Stimulated activated CD8-positive, alpha-beta memory T cell treated with anti-CD3 and anti-CD28 coated beads, Interleukin-15, amount 100 ng/mL, for 48 hours (primary cell): ENCODE measurements at places on chromosomes 13 and 19.

GRCh38 chr13:93375491-93375890 lies 148.9 kb downstream of the GPC6 start:
- DNase-seq: no peak

DNA sequence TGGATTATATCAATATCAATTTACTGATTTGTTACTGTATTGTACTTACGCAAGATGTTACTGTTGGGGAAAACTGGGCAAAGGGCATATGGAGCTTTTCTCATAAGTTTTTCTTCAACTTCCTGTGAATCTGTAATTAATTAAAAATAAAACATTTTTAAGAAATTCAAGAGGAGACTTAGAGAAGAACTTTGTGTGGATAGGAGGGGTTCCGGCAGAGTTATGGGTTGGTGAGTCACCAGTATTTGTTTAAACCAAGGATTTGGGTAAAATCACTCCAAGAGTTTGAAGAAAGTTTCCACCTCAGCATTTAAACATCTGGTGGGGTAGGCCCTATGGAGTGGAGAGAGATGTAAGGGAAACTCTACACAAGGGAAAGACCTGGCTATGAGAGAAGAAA lies 379.6 kb downstream of the TSHZ3 start:
- no peak for DNase-seq

DNA sequence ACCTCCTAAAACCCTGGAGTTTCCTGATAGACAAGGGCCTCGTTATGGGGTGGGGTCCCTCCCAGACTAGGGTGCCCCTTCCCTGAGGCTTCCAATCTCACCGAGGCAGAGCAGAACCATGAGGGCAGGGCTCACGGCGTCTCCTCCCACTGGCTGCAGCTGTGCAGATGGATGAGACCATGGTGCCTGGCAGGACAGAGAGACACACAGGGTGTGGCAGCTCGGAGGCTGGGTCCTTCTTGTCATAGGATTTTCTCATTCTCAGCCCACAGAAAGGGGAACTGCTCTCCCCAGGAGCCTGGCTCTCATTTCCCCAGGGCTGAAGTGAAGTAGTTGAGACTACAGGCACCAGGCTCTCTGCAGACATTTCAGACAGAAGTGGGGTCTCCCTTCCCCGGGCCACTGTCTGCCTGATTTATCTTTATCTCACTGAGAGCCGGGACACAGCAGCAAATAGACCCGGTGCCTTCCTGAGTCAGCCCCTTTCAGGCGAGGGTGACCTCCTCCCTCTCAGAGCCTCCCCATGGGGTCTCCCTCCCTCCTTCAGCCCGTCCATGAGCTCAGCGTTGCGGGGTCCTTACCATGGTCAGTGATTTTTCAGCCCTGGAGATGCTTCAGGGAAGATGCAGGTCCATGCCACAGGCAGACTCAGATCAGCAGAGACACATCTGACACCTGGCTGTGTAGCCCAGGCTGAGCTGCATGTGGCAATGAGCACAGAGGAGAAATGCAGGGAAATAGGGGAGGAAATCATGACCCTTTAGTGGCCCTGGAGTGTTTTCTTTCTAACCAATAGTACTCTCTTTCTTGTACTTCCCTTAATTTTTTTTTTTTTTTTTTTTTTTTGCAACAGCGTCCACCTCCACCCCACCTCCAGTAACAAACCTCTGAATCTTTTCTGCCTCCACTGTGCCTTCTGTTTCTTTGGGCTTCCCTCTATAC lies at the start of gene LILRA5:
LILRA5 (minus strand) TSS at position 731 of the 942 bp plus-strand sequence; CDS start at position 584, 147 bp downstream.
- no peak for DNase-seq

DNA sequence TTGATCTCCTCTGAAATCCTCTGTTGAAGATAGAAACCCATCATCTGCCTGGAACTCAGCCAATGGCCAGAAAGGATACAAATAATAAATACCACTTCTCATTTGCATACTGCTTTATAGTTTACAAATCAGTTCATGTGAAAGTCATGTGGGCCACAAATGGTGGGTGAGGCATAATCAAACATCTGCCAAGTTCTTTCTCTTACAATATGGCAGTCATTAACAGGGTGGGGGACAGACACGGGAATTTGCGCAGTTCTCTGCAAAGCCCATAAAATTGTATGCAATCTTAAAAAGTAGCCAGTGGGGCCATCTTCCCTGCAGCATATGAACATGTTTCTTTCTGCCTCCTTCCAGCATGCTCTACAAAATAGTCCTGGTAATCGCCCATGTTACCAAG lies 59.6 kb downstream of the NUFIP1 start:
- DNase-seq: no peak

- no peak for DNase-seq
Observed at GRCh38 chr19:2250766-2251105, 1.6 kb downstream of the AMH start.

DNA sequence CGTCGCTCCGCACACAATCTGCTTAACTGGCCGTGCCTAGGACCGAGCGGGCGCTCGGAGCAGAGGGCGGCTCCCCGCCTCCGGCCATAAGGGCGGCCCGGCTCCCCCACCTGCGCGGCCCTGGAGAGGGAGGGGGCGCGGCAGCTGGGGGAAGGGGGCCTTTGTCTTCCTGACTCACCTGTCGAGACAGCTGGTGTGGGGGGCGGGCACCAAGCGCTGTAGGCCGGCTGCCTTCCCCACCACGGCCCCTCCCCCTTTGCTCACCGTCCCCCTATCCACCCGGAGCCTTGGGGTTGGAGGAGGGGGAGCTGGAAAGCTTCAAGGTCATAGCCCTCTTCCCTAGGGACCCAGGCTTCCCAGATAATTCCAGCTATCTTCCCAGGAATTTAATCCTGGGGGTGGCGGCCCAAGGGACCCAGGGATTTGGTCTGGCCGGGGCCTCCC lies 1.2 kb downstream of the VASP start:
- no peak for DNase-seq
